ENCODE measurements at places on chromosomes 3 and 15. TPM values are rescaled to one million over a fixed set of nuclear protein-coding genes. Genes with fewer than 3 reads are reported as not detected.

Gene PCSK6
- total RNA-seq = 1.3 TPM

Gene NDN
- 4.0 TPM for total RNA-seq

Gene SLC22A14
- not detected for total RNA-seq

Gene EEF1AKMT4
- 4.3 TPM for total RNA-seq

Gene PLA2G4F
- not detected for total RNA-seq

Gene ZBTB11
- total RNA-seq = 30.6 TPM
